Progenitor cell of endocrine pancreas (in vitro differentiated cells): ENCODE measurements at places on chromosomes 4 and X.

DNA sequence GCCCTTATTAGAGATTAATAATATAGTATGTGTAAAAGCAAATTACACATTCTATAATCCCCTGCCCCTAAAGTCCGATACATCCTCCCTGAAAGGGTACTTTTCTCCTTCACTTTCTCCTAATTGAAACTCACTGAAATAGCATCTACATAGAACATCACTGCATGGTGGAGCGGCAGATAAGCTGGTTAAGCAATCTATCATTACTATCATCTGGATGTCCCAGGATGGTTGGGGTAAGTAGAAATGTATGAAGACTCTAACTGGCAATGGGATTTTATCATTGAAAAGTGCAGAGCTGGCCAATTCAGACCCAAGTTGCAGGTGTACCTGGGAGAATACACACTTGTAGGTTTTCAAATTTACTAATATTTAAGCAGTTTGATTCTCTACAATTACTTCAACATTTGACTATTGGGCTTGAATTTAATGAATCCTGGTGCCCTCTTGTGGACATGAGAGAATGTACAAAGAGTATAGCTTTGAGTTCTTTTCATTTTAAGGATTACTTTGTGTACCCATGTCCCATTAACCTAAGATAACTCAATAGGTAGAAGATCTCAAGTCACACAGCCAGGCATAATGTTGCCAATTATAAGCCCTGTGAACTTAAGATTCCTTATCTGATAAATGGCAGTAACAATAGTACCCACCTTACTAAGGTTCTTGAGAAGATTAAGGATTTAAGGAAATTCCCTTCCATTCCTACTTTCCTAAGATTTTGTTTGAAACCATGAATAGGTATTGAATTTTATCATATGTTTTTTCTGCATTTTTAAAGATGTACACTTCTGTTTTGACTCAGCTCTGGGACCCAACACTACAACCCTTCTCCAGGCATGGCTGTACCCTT is 69.8 kb downstream of the SHROOM3 start:
- DNase-seq: no peak

GRCh38 chrX:152072236-152072635 is 66.1 kb downstream of the MAGEA10 start:
- DNase-seq: no peak

DNA sequence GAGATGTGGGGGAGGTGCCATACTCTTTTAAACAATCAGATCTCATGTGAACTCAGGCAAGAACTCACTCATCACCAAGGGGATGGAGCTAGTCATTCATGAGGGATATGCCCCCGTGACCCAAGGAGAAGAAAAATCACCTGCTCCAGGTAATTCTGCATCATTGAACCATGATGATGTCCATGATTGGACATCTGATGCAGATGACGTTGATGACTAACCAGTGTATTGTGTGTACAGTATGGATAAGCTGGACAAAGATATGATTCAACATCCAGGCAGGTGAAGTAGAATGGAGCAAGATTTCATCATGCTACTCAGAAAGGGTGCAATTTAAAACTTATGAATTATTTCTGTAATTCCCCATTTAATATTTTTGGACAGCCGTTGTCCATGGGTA is 286.4 kb upstream of the SMIM31 start:
- no peak for DNase-seq

- no peak for DNase-seq
Observed at GRCh38 chrX:105331244-105331643, 110.8 kb upstream of the TEX13A start.

DNA sequence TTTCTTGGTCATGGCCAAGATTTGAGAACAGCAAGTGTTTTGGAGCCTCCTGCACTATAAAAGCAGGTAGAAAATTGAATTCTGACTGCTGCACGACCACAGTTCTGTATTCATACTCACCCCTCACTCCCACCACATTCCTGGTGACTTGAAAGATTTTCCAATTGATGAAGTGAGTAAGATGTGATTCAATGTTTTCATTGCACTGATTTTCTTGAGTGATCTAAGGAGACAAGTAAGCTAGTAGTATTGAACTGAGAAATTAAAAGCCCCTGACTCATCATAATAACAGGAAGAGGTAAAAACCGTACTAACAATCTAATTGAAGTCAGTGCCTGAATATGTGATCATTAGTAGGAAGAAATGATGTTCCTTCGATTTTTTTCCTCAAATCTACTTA is 6.1 kb upstream of the SEC24D start:
- no peak for DNase-seq

DNA sequence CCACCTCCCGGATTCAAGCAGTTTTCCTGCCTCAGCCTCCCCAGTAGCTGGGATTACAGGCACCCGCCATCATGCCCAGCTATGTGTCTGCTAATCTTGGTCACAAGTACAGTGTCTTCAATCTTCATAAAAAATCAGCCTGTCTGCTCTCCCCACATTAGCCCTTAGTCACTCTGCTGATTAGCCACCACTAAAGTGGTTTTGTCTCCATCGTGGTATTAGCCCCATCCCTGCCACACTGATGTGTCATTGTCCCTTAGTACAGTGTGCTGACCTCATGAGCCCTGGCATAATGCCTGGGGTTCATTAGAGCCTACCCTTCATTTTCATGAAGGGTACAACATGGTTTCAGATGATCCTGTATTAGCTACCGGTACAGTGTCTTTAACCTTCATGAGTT is 49.9 kb downstream of the ZNF157 start:
- no peak for DNase-seq

- no peak for DNase-seq
Observed at GRCh38 chrX:11446336-11446735, 153.1 kb downstream of the AMELX start.

DNA sequence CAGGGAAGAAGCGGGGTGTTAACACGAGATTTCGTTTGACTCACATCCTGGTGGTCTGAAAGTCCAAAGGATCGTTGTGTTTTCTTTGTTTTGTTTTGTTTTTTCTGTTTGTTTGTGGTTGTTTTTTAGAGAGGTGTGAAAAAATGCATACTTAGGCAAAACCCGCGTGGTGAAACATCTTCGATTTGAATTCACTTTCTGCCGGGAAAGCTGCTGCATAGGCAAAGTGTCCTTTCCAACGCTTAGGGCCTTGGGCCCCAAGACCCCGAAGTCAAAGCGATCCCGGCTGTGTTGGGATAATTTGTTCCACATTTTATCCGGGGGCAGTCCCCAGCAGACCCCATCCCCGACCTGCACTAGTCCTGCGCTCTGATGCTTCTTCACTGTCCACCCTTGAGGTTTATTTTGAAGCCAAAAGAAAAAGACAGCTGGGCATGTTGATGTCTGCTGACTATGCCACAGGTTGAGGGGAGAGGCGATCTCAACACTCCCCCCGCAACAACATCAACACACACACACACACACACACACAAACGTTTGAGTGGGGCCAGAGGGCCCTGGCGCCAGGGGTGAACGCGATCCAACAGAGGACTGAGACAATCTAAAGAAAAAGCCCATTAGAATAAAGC is 2.0 kb downstream of the MSX1 start:
- DNase-seq: no peak

- DNase-seq: peak; percentile 80
Observed at GRCh38 chrX:20141281-20142220, at the start of gene EIF1AX. TSS of gene EIF1AX (minus strand) at chrX:20141838. CDS start at chrX:20141640, 198 bp downstream.

- DNase-seq: no peak
Observed at GRCh38 chrX:121258545-121258944, 211.1 kb downstream of the GLUD2 start.

DNA sequence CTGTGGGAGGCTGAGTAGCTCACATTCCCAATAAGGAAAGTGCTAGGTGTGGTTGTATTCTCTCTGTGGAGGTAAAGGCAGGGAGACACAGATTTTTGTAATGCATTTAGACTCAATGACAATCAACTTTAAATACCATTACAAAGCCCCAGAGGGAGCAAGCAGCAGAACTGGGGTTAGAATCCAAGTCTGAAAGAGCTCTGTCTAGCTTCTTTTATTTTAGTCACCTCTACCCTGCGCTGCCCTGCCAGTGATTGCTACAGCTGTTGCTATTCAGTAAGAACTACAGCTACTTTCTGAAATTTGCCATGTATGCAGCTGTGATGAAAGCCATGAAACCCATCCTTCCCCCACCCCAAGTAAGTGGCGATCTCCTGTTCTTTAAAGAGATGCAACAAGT is 22.5 kb downstream of the SLC39A8 start:
- DNase-seq: no peak

- DNase-seq: no peak
Observed at GRCh38 chr4:77713884-77714283, 105.3 kb downstream of the CNOT6L start.

GRCh38 chr4:138902705-138903104 is 112.9 kb upstream of the NOCT start:
- no peak for DNase-seq

DNA sequence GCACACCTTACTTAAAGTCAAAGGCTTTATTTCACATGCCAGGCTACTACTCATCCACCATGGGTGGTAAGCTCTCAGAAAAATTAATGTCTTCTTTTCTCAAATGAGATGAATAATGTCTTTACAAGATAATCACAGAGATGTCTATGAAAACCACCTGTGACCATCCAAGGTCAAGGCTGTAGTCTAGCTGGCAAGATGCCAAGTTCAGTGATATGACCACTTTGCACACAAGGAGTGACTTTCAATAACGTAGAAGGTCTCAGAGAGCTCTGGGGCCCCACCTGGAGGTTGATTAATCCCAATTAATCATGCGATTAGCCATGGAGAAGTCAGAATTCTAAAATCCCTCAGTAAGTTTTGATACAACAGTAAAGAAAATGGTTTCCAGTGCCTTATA is 20.5 kb downstream of the ANOS1 start:
- no peak for DNase-seq

DNA sequence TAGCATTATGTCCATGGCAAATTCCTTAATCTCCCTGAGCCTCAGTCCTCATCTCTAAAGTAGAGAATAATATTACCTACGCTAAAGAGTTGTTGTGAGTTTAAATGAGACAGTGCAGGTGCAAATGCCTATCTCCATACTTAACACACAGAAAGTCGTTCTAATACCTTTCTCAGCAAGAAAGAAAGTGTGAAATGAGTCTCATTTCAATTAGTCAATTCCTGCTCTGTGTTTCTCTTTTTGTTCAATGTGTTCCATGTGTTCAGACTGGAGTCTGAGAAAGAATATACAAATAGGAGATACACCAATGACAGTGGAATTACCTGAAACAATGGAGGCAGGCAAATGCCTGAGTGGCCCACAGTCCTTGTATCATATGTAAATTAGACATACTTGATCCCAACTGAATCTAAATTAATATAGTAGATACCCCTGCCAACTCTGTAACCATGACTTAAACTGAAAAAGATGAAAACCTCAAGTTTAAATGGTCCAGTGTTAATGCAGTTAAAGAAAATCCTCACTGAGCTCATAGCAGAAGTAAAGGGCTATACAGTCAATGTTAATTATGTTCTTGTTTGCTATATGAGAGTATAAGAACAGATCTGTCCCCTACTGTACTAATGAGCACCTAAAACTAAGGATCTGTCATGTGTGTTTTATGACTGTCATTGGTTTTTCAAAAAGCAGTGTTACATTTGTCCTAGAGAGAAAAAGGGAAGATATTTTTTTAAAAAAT is 68.2 kb downstream of the GPC3 start:
- DNase-seq: no peak

DNA sequence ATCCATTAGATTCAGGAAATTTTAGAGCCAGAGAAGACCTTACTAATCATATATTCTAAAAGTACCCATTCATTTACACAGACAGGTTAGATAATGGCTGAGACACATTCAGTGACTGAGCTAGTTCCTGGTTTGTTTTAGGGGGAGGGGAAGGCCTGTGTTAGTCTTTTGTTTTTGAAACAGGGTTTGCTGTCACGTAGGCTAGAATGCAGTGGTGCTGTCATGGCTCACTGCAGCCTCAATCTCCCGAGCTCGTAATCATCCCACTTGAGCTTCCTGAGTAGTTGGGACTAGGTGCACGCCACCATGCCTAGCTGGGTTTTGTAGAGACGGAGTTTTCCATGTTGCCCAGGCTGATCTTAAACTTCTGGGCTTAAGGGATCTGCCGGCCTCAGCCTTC is 10.1 kb downstream of the RBPJ start:
- DNase-seq: no peak

DNA sequence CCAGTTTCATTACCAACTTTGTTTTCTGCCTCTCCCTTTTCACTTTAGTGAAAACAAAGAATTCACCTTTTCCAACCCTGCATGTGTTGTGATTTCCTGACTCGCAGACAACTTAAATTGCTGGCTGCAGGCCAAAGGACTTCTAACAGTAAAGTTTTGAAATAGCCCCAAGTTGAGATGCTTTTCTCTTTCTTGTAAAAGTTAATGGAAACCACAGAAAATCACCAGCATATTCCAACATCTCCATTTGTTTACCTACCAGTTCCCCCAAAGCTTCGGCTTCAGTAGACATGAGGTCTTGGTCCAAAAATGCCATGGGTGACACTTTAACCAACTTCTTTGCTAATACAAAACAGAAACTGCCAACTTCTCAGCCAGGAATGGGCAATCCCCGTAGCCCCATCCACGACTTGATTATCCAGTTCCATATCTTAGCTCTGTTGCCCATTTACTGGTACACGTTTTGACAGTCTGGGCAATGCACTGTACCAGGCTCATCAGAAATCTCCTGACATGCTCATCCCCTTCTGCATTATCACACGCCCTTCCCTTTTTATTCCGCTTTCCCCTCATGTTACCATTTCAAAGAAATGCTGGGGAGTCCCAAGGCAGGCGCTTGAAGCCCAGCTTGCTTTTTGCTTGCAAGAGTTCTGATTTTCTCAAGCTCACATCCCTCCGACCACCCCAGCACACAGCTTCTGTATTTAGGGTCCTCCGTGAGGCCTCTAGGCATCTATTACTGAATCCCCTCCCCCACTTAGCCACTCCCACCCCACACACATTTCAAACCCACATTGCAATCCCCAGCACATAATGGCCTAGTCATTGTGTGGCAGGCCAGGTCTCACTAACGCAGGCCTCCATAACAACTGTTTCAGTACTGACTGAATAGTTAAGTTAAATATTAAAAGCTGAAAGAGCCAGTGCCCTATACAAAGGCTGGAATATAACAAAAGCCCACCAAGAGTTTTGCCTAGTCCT is 137.9 kb upstream of the S100G start:
- DNase-seq: peak; percentile 12

DNA sequence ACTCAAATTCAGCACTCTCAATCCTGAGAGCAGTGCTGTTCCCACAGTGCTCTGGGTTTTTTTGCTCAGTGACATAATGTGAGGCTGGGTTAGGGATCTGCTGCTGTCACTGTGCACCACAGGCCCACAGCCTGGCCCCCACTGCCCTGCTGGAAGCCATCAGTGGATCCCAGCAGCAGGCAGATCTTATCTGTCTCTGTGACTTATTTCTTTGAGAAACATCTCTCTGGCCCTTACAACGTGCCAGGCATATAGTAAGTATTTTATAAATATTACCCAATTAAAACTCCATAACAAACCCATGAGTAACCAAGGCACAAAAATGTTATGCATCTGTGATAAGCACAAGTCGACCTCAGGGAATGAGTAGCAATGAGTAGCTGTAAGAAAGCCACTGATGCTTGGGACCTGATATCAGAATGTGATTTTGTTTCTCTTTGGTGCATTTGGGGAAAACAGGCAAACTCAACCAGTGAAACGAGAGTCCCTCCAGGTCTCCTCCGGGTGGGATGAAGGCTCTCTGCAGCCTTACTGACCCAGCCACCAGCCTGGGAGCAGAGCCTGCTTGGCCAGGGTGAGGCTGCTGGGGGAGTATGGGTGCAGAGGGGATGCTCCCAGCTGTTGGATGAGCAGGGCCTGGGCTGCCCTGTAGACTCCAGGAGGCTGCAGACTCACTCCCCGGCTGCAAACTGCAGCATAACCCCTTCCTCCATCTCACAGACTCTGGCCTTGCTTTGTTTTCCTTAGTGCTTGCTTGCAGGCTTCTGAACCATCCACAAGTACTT is 172.7 kb upstream of the LNX1 start:
- DNase-seq: no peak

- DNase-seq: no peak
Observed at GRCh38 chrX:23782455-23782854, 518 bp upstream of the SAT1 start.
